ENCODE measurements at places on chromosomes 1 and 21. TPM values are rescaled to one million over a fixed set of nuclear protein-coding genes. Genes with fewer than 3 reads are reported as not detected.
A peak's percentile ranks its signal among the peaks of the same experiment; 100 is the strongest.

DNA sequence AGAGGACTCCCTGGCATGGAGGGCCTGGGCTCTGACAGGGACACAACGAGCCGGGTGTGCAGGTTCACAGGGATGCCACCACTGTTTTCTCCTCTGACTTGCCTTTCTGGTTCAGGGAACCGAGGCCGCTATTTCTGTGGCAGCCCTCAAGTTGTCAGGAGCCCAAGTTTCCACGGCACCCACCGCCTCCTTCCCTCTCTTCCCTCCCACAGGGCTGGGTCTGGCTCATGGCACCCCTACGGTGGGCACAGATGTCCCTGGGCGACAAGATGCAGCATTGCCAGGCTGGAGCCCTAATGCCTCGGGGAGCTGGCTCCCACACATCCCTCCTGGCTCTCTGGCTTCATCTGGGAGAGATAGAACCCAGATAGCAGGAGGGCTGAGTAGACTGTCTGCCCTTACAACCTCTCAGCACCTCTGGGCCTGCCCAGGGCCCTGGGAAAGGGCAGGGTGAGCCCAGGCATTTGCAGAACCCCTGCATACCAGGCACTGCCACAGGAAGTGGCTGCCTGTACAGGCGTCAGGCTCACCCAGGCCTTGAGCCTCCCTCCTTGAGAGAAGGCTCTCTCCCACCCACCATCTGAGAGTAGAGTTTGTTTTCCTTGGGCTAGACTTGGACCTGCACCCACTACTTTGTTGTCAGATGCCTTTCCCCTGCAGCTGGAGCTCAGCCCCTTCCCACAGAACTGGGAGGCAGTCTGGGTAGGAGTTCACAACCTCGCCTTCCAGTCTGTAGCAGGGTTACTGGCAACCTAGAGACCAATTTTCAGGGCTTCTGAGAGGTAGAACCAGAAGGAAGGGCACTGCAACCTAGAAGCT is 20.5 kb downstream of the KCNC4 start:
- DNase-seq: no peak

DNA sequence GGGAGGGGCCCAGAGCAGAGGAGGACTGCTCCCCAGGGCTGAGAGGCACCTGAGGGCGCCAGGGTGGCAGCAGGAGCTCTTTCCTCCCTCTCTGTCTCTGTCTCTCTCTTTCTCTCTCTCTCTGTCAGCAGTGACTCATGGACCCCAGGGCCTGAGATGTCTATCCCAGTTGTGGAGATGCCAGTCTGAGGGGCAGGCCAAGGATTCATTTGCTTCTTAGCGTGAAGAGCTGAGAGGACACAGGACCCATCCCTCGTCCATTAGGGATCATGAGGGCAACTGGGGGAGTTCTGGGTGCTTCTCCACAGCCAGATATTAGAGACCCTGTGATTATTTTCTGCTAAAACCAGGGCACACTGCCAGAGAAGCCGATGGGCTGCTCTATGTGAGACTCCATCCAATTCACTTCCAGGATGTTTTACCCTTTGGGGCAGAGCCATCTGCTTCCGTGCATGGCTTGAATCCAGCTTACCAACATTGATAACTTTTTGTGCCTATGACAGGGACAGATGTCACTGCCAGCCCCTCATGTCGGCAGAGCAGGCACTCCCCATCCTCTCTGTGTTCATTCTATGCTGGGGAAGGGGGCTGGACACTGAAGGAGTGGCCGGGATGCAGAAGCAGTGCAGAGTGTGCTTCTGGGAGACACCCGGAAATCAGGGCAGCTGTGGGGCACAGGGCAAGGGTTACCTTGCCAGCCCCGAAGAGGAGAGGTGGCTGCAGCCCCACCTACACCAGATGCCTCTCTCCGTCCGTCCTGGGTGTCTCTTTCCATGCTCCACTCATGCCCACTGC is 4.1 kb upstream of the PCBP3 start:
- DNase-seq: no peak

DNA sequence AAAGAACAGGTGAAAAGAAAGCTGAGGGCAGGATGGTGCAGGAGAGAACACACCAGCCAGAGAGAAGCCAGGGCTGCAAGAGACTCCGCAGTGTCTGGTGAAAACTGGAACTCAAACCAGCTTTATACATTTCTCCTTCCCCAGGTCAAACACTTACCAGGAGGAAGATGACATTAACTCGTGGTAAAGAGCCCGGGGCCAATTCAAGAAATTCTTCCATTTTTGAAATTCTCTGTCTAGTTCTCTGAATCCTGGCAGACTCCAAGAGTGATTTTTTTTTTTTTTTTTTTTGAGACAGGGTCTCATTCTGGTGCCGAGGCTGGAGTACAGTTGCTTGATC is 25.8 kb upstream of the SIPA1L2 start:
- DNase-seq: no peak

DNA sequence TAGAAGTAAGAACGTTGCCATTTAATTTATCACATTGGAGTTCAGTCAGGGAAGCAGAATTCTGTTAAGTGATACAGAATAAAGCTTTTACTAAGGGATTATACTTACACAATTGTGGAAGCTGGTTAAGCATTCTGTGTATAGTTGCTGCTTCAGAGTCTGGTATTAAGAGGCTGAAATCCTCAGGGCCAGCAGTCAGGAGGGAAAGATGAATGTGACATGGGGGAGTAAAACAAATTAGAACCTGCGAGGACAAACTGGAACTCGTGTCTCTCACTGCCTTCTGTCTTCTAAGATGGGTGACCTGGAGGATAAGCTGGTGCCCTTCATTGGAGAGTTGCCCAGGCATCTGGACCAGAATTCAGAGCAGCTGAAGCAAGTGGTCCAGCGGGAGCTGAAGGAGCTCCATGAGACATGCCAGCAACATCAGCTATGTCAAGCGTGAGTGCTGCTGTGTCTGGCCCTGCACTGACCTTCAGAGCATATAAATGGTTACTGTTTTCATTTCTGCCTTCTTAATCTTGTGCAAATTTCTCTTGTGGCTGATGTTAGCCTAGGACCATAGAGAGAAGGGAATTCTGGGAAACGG is 23.0 kb downstream of the MARK1 start:
- no peak for DNase-seq

GRCh38 chr21:23960769-23961168 is 1646.5 kb downstream of the MRPL39 start:
- no peak for DNase-seq

DNA sequence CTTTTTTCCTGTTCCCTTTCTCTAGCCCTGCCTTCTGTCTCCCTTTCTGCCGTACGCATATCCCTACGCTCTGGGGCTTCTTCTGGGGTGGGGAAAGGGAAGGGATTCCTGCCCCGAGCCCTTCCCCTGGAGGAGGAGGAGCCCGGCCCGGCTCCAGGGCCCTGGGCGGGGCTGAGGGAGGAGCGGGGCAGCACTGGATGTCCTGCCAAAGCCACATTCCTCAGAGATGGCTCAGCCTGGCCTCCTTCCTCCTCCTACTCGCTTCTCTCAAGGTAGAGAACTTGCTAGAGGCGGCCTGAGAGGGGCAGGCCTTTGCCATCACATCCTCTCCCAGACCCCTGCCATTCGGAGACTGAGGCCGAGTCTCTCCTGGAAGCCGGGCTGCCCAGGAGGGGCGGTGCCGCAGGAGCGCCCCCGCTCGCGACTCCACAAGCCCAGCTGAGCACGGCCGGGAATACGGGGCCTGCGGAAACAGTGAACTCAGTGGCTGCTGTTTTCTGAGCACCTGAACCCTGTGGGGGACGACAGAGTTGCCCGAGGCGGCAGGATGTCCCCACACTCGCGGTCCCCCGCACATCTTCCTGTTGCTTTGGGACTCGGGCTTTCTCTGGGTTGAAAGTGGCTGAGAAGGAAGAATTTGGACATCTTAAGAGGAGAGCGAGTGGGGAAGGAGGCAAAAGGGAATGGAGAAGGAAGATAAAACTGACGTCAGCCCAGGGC is 12.2 kb downstream of the ADAMTSL4 start:
- DNase-seq: peak; percentile 97

- no peak for DNase-seq
Observed at GRCh38 chr1:224704107-224704735, 88.1 kb downstream of the CNIH3 start.

- no peak for DNase-seq
Observed at GRCh38 chr1:214338212-214338611, 57.3 kb downstream of the SMYD2 start.

- DNase-seq: no peak
Observed at GRCh38 chr1:178335426-178335825, 161.3 kb downstream of the CLEC20A start.

GRCh38 chr1:6129313-6129712 is 50.8 kb downstream of the CHD5 start:
- DNase-seq: no peak

GRCh38 chr1:68696221-68696620 is 199.3 kb upstream of the DEPDC1 start:
- no peak for DNase-seq

- DNase-seq: no peak
Observed at GRCh38 chr1:5751833-5752745, 240.1 kb downstream of the NPHP4 start.

GRCh38 chr1:198558402-198558801 is 17.9 kb upstream of the ATP6V1G3 start:
- DNase-seq: no peak

GRCh38 chr1:172203135-172203823 is 217.2 kb upstream of the C1orf105 start:
- DNase-seq: no peak

DNA sequence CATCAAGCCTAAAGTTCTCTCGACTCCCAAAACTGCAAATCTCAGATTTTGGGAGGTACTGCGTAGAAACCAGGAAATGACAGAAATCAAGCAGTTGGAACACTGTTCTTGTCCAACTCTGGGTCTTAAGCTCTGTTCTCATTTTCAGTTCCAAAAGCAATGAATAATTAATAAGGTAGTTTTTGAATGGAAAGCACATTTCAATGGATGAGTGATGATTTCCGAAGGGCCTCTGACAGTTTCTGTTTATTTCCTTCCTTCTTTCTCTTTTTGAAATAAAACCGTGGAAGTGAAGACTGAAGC is 20.9 kb upstream of the TARBP1 start:
- no peak for DNase-seq

DNA sequence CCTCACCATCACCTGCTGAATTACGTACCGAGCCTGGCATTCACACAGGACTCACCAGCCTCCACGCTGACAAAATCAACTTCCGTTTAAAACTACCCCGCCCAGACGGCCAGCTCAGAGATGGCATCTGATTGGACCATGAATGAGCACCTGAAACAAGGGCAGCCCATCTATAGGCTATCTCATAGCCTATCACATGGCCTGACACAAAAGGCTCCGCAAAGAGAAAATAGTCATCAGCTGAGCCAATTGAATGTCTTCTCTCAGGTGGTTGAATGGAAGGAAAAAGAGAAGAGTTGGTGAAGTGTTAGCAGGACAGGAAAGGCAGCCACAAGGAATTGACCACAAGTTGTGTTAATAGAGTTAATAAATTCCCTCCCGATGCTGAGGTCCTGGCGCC is 50.6 kb upstream of the ZC3H12A start:
- DNase-seq: no peak

DNA sequence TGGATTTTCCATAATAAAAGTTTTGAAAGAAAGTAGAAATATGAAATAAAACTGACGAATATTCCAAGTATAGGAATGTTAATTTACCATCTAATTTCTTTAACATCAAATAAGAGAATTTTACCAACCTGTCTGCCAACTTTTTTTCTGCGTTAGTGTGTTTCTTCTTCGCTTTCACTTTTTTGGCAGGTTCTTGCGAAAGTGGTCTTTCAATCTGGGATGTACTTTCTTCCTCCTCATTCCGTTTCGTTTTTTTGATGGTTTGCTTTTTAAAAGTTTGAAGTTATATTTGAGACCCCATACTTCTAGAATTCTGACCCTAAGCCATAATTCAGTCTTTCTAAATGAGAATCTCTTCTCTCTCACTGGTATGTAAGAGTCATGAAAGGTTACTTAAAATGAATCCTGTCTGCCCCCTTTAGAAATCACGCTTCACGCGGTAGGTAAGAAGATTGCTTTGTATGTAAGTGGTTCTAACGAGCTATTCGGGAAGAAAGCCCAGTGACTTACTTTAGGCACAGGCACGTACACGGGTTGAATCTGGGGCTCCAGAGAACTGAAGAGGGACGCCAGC is 580 bp downstream of the RBM34 start:
- no peak for DNase-seq

GRCh38 chr21:15010645-15011044 is 54.2 kb downstream of the NRIP1 start:
- DNase-seq: no peak

DNA sequence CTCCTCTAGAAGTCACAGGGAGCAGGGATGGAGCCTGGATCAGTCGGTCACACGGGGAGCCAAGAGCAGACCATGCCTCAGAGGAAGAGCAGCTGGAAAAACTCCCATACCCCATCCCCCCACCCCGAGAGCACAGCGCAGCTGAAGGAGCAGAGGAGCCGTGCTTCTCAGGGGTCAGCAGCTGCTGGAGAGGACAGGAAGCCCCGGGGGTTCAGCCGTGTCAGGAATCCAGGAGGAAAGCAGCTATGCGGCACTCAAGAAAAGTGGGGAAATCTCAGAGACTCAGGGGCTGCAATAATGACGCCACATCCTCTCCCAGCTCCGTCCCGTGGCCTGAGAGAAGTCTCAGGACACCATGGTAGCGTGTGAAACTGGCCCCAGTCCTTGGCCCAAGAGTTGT is 102.3 kb downstream of the NPHP4 start:
- DNase-seq: no peak

DNA sequence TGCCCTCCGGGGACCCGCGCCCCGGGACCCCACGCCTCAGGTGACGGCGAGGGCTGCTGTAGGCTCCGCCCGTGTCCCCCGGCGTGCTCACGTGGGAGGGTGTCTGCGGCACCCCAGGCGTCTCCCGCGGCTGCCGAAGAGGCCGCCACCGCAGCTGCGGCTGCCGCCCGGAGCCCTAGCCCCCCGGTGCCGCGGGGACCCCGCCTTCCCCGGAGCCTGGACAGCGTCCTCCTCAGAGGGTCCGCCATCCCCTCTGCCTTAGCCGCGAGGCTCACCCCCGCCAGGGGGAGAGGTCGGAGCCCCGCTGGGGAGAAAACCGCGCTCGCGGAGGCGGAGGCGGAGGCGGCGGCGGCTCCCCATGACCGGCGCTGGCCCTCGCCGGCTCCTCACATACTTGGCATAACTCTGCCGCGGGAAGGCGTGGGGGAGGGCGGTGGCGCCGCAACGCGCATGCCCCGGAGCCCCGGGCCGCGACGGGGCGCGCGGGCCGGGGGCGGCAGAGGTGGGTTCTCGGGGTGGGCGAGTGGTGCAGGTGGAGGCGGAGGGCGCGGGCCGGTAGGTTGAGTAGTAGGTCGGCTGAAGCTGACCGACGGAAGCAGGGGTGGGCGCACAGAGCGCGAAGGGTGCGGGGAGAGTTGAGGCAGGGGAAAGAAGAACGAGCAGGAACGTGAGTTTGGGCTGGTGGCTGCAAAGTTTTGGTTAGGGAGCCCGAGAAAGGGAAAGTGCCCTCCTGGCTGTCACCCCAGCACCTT is 700 bp upstream of the SYDE2 start:
- peak; percentile 65 for DNase-seq

Gene OXCT2
- total RNA-seq: 4.9 TPM

Gene TEKT2
- total RNA-seq: 0.41 TPM

Gene IL20
- total RNA-seq: 0.20 TPM

Gene LAMC2
- total RNA-seq: 4.9 TPM

Gene BCAN
- not detected for total RNA-seq

Gene FCRL5
- total RNA-seq: not detected

Gene AMIGO1
- total RNA-seq: 15.1 TPM

Gene PEAR1
- total RNA-seq: 7.9 TPM
